ENCODE measurements at places on chromosomes 5 and 9.
A peak's percentile ranks its signal among the peaks of the same experiment; 100 is the strongest.

DNA sequence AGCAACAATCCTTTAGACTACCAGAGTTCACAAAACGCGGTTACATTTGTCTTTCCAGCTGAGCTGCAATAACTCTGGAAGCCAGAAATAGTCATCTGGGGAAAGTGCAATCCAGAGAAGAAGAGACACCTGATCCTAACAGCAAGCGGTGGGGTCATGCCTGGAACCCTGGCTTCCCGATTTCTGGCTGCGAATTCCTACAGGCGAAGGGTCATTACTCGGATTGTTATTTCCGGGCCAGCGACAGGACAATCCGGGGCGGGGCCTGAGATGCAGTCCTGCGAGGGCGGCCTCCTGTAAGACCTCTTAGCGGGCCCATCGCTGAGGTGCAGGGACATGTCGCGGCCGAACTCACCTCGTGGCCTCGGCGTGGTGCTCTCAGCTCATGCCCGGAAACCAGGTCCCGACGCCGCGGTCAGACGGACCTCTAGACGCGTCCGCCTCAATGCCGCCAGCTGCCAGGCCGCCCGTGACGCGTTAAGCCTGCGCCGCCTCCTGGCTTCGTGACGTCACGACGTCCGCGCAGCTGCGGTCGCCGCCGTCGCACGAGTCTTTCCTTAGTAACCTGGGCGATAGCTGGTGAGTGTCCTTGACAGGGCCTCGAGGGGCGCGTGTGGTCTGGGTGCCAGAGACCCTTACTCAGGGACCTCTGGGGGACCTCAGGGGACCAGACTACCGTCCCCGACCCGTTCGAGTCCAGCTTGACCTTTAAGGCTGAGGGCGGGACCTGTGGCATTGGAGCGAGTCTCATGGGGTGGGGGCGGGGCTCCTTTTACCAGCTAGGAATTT lies at the start of the genes MRRF and RBM18:
Gene MRRF (plus strand): TSS at position 523 of the 789 bp plus-strand sequence. CDS start 6,010 bp downstream, outside the sequence.
Gene RBM18 (minus strand): TSS at position 481 of the 789 bp plus-strand sequence. CDS start 3,348 bp downstream, outside the sequence.
- DNase-seq, result peak; percentile 79

DNA sequence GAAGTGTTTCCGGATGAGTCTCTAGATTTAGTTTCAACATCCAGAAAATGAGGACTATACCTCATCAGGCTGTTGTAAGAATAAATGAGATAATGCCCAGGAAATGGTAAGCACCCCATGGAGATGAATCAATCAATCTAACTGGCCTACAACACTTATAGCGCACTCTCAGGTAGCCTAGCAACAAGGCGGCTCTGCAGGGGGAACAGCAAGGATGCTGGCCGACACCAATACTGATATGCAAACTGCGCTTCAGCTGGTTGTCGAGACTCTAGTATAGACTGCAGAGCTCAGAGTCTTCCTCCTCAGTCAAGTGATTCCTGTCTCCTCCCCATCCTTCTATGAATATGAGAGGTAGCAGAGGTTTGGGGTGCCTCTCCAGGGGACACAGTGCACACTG lies 218.8 kb upstream of the WWC1 start:
- no peak for DNase-seq

DNA sequence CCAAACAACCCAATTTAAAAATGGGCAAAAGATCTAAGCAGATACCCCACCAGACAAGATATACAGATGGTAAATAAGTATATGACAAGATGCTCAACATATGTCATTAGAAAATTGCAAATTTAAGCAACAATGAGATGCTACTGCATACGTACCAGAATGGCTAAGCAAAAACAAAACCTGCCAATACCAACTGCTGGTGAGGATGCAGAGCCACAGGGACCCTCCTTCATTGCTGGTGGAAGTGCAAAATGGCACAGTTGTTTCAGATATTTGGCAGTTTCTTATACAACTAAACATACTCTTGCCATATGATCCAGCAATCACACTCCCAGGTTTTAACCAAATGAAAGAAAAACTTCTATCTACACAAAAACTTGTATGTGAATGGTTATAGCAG lies 178.9 kb downstream of the BARX1 start:
- no peak for DNase-seq

- no peak for DNase-seq
Observed at GRCh38 chr9:133953976-133954709, 38.0 kb downstream of the VAV2 start.

GRCh38 chr5:8700222-8700621 lies 831.3 kb downstream of the MTRR start:
- no peak for DNase-seq

DNA sequence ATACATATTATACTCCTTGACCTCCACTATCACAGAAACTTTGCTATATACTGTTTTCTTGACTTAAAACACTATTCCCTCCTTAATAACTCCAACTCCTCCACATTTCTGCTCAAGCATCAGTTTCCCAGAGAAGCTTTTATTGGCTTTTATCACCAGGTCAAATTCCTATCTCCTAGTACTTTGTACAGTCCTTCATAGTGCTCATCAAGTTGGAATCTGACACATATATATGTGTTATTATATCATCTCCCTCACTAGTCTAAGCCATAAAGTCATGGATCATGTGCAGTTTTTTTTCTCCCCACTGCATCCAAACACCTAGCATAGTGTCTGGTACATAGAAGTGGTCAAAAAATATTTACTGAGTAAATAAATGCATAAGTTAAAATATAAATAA lies 59.1 kb downstream of the BHMT start:
- no peak for DNase-seq

DNA sequence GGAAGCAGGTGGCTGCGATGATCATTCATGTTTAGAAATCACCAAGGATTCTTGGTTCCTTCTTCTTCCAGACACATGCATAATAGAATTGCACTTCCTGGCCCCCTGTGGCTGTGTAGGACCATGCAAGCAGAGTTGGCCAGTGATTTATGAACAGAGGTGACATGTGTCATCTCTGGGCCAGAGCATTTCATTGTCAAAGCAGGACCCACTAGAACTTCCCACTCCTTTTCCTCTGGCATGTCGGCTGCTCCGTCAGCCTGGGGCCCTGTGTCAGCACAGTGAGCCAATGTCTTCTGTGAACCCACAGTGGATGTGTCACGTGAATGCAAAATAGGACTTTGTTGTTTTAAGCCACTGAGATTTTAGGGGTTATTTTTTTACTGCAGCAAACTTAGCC lies 59.2 kb downstream of the HSD17B3 start:
- no peak for DNase-seq

DNA sequence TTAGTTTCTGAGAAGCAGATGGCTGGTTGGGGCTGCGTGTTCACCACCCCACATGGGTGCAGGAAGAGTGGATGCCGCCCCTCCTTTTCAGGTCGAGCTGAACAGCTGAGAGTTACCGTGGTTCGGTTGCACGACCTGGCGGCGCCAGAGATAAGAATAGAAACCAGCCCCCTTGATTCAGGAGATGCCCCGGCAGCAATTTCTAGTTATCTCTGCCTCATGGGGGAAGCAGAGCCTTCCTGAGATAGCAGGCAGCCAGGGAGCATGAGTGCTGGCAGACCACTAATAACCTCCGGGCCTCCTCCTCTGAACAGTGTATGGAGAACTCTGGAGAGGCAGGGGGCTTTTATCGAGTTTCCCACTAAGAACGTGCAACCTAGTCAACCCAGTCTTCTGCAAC lies 177.8 kb downstream of the NSG2 start:
- no peak for DNase-seq

DNA sequence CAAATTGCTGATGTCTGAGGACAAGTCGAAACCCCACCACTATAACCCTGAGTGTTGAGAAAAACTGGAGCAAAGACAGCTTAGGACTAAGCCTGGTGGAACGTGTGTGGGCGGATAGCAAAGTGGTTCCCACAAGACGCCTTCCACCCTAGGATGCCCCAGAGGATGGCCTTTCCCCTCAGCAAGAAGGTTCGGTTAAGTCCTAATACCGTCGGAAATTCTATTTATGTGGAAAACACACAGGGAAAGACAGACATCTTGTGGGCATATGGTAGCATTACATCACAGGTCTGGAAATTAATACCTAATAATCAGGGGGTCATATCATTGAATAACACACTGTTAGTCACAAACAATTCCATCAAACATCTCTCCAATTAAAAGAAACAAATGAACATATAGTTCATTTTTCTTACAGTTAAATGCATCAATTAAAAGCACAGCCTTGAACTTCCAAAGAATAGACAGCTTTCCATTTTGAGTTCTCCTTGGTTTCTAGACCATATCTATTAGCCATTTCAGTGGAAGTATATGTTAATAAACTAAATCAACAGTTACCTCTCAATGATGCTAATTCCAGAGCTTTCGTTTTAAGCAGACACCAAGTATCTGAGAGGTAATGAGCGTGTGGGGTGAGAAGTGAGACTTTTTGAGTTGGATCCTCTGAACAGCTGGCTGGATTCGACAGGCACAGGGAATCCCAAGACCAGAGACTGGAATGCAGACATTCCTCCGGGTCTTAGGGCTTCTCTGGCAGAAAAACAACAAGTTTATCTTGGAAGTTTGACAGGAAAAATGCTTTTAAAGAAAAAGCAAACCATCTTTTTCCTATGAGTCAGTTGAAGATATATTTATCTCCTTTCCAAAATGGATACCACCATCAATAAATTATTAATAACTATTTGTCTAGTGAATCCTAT lies 2.9 kb upstream of the ICE1 start:
- DNase-seq, result peak; percentile 74

- DNase-seq, result no peak
Observed at GRCh38 chr9:111566234-111566633, 33.2 kb downstream of the PTGR1 start.

GRCh38 chr5:71481441-71481840 lies 26.0 kb downstream of the BDP1 start:
- no peak for DNase-seq

- DNase-seq, result no peak
Observed at GRCh38 chr5:107778647-107779046, 107.9 kb upstream of the EFNA5 start.

GRCh38 chr5:176471098-176471497 lies 22.9 kb downstream of the FAF2 start:
- no peak for DNase-seq

GRCh38 chr5:175166026-175166425 lies 278.0 kb downstream of the DRD1 start:
- DNase-seq, result no peak

DNA sequence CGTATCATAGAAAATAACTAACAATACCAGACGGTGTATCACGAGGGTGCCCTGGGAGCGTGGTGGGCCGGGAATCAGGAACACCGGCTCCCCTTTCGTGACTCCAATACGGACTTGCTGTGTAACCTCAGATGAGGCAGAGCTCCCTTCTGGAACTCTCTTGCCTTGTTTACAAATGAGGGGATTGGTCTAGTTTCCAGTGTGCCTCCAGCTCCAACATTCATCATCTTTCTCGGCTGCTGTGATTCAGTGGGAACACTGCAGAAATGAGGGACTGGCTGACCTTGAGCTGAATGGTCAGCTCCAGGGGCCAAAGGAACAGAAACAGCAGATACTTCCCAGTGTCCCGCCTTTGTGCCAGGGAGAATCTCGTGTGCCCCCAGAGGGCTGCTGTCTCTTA lies 22.6 kb upstream of the TGFBI start:
- DNase-seq, result no peak

- no peak for DNase-seq
Observed at GRCh38 chr9:131651160-131651559, 88.7 kb downstream of the RAPGEF1 start.

GRCh38 chr9:120936764-120937122 lies 10.1 kb upstream of the TRAF1 start:
- DNase-seq, result no peak

DNA sequence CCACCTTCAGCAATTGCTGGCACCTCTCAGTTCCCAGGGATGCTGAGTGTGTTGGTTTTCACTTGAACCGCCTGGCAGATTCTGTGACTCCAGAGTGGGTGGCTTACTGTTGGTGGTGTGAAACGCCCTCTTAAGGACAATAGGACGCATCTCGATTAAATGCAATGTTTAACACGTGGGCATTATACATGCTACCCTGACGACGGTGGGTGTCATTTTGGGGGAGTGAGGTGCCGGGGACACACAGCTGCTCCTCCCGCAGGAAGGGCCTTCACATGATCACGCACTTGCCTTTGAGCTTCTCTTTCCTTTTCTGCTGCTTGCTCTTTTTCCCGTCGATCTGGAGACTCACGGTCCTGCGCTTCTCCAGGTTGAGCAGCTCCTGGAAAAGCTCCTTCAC lies 29.7 kb downstream of the DIRAS2 start:
- no peak for DNase-seq

DNA sequence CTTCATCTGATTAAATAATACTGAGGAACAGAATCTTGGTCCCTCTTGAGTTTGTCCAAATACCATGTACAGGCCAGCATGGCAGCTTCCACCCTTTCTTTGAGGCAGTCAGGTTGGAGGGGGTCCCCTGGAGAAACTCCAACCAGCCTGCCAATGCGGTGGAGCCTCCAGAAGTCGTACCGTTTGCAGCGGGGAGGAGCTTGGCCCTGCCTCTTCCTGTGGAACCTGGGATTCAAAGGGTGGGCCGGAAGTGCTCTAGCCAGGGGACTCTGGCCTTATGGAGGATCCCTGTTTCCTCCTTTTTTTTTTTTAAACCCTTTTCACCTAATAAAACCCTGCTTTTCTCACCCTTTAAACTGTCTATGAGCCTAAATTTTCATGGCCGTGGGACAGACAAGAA lies 216.3 kb upstream of the ZNF608 start:
- DNase-seq, result no peak

DNA sequence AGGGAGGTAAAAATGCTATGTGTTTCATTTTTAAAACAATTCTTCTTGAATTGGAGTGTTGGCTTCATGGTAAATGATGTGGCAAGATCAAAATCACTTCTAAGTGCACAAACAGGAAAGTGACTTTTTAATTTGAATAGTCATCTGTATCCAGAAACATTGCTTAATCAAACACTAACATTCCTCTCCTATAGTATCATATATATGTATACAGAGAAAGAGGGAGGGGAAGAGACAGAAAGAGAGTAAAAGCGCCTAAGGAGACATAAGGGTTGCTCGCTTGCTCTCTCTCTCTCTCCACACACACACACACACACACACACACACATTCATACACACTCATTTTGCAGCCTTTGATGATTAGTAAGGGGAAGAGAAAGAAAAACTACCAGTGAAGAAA lies 95.4 kb upstream of the PRDM9 start:
- DNase-seq, result no peak

GRCh38 chr5:149206524-149207141 lies 65.0 kb upstream of the AFAP1L1 start:
- no peak for DNase-seq

DNA sequence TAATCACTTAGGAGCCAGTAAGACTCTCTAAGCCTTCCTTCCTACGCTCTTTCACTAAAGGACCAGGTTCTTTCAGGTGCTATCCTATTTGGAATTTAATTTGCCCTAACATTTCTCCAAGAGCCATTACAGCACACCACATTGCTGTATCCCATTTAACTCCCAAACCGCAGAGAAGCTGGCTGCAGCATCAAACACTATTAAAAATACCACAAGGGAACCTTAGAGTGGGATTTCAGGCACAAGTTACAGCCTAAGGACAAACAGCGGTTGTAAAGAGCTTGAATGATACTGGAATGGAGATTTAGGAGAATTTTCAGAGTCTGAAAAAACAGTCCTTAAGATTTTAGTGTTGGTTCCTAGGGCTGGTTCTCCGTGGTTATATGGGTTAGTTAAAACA lies 566.4 kb downstream of the RAB3C start:
- no peak for DNase-seq
